Fibroblast of the aortic adventitia (primary cell): ENCODE measurements at places on chromosomes 11 and 22. TPM values are rescaled to one million over a fixed set of nuclear protein-coding genes. Genes with fewer than 3 reads are reported as not detected.

Gene MS4A3
- not detected in 2 replicates for total RNA-seq

Gene TEX54
- total RNA-seq: 0.54 TPM in 1 of 2 replicates, not detected in the other

Gene CTSF
- total RNA-seq: 35.0 and 47.1 TPM in 2 replicates

Gene PRAME
- total RNA-seq: 0.54 TPM in 1 of 2 replicates, not detected in the other

Gene ASCL2
- total RNA-seq: not detected in 2 replicates
